ENCODE measurements at places on chromosomes 5 and 9.
A peak's percentile ranks its signal among the peaks of the same experiment; 100 is the strongest.

DNA sequence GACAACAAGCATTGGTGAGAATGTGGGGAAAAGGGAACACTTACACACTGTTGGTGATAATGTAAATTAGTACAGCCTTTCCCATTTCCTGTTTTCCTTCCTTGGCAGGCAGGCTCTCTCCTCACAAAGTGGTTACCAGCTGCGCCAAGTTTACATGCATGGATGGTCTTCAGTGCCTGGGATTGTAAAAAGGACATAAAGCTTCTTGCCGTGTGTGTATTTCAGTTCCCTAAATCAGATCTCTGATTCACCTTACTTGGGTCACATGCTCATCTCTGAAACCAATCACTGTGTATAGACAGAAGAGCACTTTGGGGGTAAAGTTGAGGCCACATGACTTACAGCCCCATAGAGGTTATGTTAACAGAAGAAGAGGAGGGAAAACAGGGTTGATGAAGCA, 92.8 kb downstream of the CAVIN4 start:
- DNase-seq = no peak

DNA sequence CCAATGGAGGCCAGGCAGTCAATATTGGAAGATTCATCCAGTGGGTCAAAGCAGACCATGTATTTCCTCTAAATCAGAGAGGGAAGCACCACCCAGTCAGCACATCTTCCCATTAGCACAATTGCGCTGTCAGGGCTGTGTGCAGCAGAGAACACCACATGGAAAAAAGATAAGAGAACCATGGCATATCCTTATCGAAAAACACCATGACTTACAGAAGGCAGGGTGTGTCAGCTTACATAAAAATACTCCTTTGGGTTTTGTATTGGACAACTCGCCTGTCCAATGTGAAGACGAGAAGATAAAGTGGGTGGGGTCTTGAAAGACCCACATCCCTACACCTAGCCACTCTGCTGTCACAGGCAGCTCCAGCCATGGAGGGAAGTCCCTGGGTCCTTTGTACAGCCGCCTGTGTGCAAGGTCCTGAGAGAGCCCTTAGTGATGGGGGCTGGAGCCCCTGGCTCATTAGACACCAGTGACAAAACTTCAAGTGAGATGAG, 71.9 kb upstream of the SPATA31E1 start:
- no peak for DNase-seq

- no peak for DNase-seq
These were observed 37.9 kb upstream of the NR4A3 start for GRCh38 chr9:99783799-99784198.

DNA sequence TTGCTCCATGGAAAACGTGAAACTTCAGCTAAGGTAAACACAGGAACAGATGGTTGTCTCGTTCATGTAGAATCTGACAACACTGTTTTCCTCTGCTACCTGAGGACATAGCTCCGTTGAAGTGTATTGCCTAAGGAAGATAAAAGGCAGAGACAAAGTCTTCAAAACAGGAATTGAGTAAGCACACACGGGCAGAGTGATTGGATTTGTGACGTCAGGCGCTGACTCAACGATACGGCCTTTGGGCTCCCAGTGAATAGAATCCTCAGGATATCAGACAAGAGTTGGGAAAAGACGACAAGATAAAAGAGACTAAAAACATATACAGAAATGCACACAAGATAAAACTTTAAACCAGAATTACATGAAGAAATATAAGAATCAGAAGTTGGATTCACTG, 787.1 kb upstream of the CTNND2 start:
- no peak for DNase-seq

- peak; percentile 62 for DNase-seq
These were observed 153.2 kb downstream of the NTRK2 start for GRCh38 chr9:84822589-84823233.

- no peak for DNase-seq
These were observed 408.1 kb downstream of the FAM170A start for GRCh38 chr5:120037451-120037850.

- DNase-seq = no peak
These were observed 162.9 kb downstream of the TTLL11 start for GRCh38 chr9:121929893-121930875.

GRCh38 chr5:52177193-52177592, 610.5 kb upstream of the ITGA1 start:
- DNase-seq = no peak

GRCh38 chr5:181191526-181192336, 13.3 kb downstream of the TRIM7 start:
- peak; percentile 96 for DNase-seq

GRCh38 chr5:30749971-30750370, 443.5 kb upstream of the CDH6 start:
- no peak for DNase-seq

DNA sequence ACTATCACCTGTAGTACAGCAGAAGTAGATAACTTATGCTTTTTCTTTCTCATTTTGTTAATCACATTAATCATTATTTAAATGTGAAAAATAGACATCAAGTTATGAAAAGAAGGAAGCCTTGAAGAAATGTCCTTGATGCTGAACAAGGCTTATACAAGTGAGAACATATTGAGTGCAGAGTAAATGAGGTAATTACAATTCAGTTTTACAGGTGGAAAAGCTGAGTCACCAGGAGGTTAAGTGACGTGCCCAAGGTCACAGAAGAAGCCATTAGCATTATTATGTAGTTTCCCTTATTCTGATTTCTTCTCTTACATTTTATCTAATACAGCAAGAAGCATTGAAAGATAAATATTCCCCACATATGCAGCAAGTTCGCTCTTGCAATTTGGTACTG, 998.5 kb upstream of the CDH6 start:
- no peak for DNase-seq

DNA sequence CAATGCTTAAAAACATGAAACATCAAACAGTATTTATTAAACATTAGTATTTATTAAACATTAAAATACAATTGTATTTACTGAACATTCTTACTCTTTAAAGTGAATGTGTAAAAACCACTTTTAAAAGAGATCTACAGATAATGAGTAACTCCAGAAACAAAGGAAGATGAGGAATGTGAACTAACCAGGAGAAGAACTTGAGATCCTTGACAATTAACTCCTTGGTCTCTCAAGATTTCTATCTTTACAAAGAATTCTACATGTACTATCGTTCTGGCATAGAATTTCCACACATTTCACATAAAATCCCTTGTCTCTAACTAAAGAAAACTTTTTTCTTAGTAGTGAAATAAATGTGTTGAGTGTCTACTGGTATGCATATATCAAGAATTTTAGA, 28.7 kb upstream of the IFNE start:
- DNase-seq = no peak

- no peak for DNase-seq
These were observed 65.6 kb downstream of the COL5A1 start for GRCh38 chr9:134707031-134707680.

DNA sequence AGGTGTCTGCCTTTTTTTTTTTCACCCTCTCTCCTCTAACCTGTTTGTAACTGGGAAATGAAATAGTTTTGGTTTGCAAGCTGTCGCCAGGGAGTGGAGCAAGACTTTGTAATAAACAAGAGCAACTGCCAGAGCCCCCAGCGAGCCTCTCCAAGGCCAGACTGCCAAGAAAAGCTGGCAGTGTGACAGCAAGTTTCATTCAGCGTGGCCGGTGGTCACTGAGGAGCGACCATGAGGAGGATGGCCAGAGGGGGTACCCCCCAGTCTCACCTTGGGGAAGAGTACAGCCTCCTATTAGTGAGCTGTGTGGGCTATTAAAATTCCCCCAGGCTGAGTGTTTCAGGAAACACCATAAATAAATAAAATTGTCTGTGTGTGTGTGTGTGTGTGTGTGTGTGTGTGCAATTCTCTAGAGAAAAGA, 49.9 kb downstream of the ZFAND5 start:
- no peak for DNase-seq

DNA sequence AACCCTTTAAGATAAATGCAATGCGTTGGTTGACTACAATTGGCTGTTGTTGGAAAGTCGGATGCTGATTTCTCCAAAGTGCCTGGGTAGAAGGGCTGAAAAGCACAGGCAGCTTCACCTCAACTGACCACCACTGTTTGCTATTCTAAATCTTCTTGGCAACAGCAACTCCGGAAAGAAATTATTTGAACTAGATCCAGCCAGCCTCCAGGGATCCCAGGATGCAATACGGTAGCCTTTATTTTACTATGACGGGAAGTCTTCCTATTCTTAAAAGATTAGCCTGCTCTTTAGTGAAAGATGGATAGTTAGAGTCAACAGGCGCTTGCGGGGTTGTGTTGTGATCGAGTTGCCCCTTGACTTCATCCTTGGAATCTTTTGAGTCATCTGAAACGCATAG, 78.6 kb upstream of the KLF9 start:
- no peak for DNase-seq

GRCh38 chr9:74973714-74974113, 21.0 kb upstream of the C9orf40 start:
- DNase-seq = no peak

GRCh38 chr5:14277385-14278320, 134.5 kb downstream of the TRIO start:
- DNase-seq = no peak

- no peak for DNase-seq
These were observed 72.7 kb upstream of the ASS1 start for GRCh38 chr9:130372057-130372456.

- peak; percentile 52 for DNase-seq
These were observed 187.1 kb upstream of the BRINP1 start for GRCh38 chr9:119556129-119556875.

DNA sequence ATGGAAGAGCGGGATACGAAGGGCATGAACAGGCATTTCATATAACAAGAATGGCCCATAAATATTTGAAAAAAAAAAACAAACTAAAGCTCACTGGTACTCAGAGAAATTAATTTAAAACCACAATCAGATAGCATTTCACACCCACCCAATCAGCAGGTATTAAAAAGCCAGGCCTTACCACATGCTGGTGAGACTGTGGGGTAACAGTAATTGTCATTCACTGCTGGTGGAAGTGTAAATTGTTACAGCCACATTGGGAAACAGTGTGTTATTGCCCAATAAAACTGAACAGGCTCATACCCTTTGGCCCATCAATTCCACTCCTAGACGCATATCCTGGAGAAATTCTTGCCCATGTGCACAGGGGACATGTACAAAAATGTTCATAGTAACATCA, 66.0 kb downstream of the PLAC8L1 start:
- DNase-seq = no peak

DNA sequence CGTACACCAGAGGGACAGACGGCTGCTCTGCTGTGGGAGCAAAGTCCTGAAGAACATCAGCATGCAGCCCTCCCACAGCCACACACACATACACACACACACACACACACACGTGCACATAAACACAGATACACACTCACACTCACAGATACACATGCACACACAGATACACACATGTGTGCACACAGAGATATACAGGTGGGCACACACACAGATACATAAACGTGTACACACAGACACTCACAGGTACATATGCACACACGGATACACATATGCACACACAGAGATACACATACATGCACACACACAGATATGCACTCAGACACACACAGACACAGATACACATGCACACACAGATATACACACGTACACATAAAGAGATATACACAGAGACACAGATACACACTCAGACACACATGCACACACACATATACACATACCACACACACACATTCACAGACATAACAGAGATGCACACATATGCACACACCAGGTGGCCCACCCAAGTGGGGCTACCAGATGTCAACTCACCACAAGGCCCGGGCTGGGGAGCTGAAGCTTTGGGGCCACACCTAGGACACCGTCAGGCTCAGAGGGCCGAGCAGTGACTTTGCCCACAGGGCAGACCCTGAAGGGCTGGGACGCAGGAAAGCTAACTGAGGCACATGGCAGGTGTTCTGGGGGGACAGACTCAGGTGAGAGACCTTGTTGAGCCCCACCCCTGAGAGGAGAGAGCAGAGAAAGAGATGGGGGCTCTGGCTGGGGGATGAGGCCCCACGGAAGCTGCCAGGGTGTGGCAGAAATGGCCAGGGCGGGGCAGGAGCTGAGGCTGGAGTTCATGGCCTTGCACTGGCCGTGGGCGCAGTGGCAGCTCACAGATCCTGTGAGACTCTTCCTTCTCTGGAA, 148.6 kb upstream of the PPP1R26 start:
- DNase-seq = no peak

DNA sequence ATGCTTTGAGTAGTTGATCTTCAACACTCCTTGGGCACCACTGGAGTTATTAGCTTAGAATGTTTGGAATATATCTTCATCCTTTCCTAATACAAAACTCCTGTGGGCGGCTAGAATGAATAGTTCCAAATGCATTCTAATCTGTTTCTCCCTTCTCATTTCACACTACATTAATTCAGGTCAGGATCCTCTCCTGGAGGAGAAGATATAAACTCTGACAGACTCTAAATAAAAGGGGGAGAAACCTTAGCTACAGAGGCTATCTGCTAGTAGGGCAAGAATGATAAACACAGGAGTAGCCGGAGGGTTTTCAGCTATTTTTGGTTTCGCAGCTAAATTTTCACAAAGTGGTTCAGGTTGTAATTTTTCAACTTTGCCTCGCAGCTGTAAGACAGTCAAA, 45.2 kb upstream of the FAM240B start:
- no peak for DNase-seq

DNA sequence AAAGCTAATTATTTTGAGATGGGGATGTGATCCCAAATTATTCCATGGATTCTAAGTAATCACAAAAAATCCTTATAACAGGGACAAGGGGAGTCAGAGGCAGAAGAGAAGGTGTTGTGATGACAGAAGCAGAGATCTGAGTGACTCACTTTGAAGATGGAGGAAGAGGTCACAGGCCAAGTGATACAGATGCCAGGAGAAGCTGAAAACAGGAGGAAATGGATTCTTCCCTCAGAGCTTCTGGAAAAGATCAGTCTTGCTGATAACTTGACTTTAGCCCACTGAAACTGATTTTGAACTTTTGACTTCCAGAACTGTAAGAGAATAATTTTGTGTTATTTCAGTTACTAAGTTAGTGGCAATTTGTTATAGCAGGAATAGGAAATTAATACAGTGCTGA, 105.3 kb downstream of the GCNT1 start:
- no peak for DNase-seq

GRCh38 chr9:18928711-18929110, 104.3 kb downstream of the SAXO1 start:
- DNase-seq = no peak

GRCh38 chr5:124677374-124678351, 68.8 kb downstream of the ZNF608 start:
- DNase-seq = no peak

All from MM.1S (cell line).